KG1 (cell line): ENCODE measurements at places on chromosomes 7 and 10.
A peak's percentile ranks its signal among the peaks of the same experiment; 100 is the strongest.

GRCh38 chr10:66350622-66351399 is 575.0 kb upstream of the LRRTM3 start:
- DNase-seq = no peak

GRCh38 chr10:58642916-58643428 is 130.3 kb downstream of the BICC1 start:
- DNase-seq = no peak

DNA sequence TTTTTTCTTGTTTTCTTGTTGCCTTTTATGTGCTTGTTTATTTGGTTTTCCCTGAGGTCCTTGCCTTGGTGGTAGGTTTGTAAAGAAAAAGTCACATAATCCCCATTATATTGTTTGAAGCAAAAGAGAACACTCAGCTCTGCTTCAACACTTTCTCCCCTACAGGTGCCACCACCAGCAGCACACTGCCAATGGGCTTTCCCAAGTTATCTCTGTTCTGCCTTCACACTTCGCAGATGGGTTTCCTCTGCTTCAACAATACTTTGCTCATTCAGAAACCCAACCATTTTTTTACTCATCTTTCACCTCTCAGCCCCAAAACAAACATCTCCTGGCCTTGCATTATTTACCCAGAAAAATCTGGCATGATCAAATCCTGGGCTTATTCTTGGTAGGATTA is 375.1 kb upstream of the TEX47 start:
- no peak for DNase-seq

GRCh38 chr7:30224511-30225062 is 59.8 kb upstream of the ZNRF2 start:
- DNase-seq = peak; percentile 58

DNA sequence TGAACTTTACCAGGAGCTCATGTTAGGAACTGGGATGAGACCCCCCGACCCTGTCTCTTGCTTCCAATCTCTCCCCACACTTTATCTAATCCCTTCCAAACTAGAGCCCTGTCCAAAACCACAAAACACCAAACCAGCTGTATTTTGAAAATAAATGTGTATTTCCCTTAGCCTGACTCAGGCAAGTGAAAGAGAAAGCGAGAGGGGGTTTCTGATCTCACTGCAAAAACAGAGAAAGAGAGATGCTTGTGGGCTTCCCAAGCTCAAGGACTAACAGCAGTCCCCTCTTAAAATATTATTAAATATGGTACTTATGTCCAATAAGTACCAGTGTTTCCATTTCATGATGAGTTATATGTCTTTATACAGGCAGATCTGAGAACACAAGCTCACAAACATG is 122.0 kb downstream of the AGMO start:
- DNase-seq = no peak

- no peak for DNase-seq
These were observed 18.9 kb downstream of the NCAPG2 start for GRCh38 chr7:158685693-158686092.

GRCh38 chr7:29345590-29345989 is 151.0 kb downstream of the CHN2 start:
- no peak for DNase-seq

DNA sequence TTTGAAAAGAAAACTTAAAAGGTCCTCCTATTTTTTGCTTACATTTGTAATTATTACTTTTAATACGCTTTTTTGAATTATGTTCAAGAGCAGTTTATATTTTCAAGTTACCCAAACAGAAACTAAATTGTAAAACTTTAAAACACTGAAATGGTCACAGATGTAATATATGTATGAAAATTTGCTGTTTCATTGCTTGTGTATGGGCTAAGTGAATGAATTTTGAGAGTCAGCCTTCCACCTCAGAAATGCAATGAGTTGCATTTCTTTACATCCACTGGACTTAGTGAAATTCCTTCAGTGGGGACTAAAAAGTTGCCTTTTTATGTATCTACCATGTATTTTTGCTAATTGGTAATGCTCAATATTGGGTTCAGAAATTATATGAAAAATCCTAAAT is 1.6 kb downstream of the VPS26A start:
- DNase-seq = no peak

- no peak for DNase-seq
These were observed 11.6 kb downstream of the MICALL2 start for GRCh38 chr7:1447551-1448244.

DNA sequence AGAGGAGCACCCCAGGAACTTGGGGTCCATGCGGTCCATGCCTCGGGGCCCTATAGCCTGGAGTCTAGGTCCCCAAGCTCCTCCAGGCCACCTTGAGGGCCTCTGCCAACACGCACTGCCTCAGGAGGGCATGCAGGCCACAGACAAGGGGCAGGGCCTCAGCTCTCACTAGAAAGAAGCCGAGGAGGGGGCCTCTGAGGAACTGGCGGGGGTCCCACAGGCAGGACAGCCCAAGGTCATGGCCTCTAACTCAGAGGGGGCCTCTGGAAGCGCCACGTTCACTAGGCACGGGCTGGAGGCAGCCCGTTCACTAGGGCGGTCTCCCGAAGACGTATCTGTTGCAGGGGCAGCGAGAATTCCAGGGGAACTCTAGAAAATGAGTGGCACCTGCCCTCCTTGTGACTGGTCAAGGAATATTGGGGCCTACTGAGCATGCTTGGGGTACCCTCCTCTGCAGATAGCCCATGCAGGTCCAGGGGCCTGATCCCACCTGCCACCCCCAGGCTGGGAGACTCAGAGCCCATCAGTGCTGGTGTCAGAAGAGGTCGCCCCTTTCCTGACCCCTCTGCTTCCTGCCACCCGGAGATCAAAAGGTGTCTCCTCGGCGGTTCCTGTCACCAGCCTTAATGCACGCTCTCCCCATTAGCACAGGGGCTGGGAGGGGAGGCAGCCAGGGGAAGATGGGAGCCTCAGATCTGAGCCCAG is 86.7 kb upstream of the RET start:
- DNase-seq = no peak

GRCh38 chr10:57507788-57508187 is 759.9 kb downstream of the IPMK start:
- no peak for DNase-seq

DNA sequence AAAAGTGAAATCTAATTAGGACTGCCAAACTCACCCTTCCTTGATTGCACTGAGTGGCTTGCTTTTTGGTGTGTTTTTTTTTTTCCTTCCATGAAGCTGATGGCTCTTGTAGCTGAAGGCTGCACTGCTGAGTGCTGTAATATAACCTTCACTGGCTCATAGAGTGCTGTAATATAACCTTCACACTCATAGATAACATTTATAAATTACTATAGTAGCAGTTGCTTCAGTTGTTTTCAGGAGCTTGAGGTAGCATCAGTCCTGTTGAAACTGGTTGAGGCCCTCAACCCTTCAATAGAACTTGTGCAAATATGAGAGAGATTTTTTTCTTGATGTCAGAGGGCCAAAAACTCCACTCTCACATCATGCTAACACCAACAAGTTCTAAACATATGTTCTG is 404.9 kb upstream of the MBL2 start:
- no peak for DNase-seq

DNA sequence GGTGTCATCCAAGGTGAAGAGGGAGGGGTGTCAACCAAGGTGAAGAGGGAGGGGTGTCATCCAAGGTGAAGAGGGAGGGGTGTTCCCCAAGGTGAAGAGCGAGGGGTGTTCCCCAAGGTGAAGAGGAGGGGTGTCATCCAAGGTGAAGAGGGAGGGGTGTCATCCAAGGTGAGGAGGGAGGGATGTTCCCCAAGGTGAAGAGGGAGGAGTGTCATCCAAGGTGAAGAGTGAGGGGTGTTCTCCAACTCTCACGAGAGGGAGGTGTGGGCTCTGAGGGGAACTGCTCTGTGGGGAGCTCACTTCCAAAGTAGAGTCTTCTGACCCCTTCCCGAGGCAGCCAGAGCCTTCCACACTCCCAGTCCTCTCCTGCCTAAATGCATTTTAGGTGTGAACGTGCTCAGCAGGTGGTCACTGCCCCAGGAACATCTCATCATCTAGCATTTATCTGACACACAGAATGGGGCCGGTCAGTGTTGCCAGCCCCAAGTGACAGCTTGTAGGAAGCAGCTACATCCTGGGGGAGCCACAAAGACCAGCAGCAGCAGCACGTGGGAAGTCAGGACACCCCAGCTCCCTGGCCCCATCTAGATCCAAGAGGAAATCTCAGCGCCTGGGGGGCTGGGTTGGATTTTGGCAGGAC is 323.8 kb downstream of the GLRX3 start:
- no peak for DNase-seq

- no peak for DNase-seq
These were observed 5.5 kb downstream of the JAZF1 start for GRCh38 chr7:28174901-28175661.

DNA sequence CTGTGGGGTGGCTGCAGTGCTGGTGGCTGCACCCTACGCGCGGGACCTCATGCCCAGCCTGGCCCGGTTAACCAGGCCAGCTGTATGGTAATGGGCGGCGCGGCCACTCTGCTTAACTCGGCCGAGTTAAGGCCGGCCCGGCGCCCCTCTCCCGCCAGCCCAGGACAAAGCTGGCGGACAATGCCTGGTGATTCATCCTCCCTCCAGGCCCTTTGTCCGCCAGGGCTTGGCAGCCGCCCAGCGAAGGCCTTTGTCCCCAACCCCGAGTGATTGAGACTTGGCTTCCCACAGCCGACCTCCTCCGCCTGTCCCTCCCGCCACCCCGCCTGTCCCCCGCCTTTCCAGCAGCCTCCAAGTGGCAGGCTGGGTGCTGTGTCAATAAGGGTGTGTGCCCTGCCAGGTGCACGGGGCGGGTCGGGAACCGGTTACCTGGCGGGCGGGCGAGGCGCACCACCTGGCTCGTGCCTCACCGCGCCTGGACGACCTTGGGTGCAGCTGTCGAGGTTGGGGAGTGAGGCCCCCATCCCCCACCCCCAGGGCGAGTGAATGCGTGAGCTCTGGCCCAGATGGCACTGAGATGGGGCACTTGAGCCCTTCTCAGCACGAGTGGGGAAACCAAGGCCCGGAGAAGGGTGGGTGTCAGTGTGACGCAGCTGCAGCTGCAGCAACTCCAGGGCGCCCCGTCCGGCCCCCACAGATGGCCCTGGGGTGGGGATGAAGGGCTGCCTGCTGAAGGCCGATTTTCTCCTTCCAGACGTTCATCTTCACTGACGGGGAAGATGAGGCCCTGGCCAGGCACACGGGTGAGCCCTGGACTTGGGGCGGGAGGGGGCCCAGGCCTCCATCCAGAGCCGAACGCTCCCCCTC is 4.6 kb downstream of the LFNG start:
- DNase-seq = no peak

- DNase-seq = no peak
These were observed 128.6 kb upstream of the KCTD7 start for GRCh38 chr7:66500087-66500486.

GRCh38 chr7:65238785-65239184 is 134.9 kb upstream of the ZNF92 start:
- no peak for DNase-seq

- DNase-seq = no peak
These were observed 137.6 kb downstream of the WDR11 start for GRCh38 chr10:120988751-120989150.

DNA sequence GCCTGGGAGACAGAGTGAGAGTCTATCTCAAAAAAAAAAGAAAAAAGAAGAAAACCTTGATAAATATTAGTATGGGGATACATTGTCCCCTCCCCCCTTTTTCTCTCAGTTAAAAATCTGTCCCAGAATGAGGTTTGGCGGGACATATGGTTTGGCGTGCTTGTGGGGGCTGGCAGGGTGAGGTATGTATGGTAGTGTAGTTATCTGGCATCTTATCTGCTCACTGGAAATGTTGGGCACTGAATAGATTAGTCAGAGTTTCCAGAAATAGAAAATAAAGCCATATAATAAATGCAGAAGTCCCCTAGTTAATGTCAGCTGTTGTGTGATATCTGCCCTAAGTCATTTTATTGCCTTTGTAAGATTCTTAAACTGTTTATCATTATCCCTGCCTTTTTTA is 397.5 kb upstream of the GALNT17 start:
- DNase-seq = no peak

DNA sequence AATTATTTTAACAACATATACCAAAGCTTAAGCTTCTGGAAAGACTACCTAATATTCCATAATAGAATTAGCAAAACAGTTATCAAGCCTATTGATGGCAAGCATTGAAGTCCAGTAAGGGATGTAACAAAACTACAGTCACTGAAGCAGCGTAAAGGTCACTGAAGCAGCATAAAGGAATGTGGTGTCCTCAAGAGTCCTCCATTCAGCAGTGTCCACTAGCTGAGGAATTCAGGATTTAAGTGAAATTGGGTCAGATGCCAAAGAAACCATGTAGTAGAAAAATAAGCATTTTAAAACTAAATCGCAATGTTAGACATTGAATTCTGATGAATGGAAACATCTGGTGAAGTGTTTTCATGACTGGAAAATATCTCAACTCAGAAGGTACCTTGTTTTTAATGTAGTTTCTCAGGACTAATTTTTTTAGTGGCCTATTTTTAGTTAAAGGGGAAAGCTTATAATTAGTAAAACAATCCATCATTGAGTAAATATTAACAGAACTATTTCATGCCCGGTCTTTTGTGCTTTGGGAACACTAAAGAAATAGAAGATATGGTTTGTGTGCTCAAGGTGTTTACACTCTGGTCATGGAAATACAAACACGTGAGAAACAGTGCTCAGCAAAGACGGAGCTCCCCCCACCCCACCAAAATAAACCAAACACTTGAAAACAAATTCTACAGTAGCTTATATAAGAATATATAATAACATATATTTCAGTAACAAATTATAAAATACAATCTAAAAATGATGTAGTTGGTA is 121.4 kb downstream of the CDK14 start:
- no peak for DNase-seq

DNA sequence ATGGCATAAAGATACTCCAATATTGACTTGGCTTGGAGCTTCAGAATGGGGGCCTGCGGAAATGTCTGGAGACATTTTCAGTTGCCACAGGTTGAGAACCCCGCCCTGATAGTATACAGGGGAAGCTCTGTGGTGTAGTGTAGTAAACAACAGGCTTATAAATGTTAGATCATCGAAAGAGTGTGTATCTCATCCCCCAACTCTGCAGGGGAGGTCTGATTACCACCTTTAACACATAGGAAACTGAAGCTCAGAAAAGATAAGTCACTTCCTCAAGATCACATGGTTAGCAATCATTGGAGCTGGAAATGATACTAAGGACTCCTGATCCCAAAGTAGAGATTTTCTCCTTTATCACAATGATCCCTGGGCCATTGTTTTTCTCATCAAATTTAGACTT is 144.5 kb upstream of the BMPER start:
- no peak for DNase-seq

- DNase-seq = no peak
These were observed 39.9 kb downstream of the CAMK1D start for GRCh38 chr10:12389154-12389734.

- DNase-seq = no peak
These were observed 22.5 kb downstream of the TMEM72 start for GRCh38 chr10:44933451-44934321.
